ENCODE measurements at places on chromosomes 5 and 9.

GRCh38 chr5:174692381-174692780, 32.0 kb upstream of the MSX2 start:
- no peak for DNase-seq

- DNase-seq: no peak
Observed at GRCh38 chr5:100852051-100852450, 51.0 kb downstream of the ST8SIA4 start.

DNA sequence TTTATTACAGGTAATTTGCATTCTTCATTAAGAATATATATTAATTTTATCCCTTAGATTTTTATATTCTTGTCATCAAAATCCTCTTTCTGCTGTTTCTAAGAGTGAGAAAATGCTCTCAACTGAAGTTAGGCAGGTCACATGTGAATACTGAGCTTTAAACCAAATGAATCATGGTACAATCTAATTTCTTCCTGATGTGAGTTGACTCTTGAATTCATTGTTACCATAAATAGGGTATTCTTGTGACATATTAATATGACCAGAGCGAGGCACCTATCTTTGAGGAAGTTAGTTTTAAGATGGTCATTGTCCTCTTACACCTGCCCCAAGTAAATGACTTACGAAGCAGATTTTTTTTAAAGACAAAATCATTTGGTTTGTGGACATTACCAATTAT, 17.4 kb downstream of the C9orf85 start:
- no peak for DNase-seq

- DNase-seq: no peak
Observed at GRCh38 chr5:162068412-162068811, 839 bp downstream of the GABRG2 start.

All from left ventricle myocardium inferior (tissue), 1 donor.